Nucleus accumbens (tissue), 56 donors: ENCODE measurements at places on chromosomes 4 and X.

GRCh38 chr4:7516096-7516772 is 81.5 kb upstream of the PSAPL1 start:
- DNase-seq: no peak

DNA sequence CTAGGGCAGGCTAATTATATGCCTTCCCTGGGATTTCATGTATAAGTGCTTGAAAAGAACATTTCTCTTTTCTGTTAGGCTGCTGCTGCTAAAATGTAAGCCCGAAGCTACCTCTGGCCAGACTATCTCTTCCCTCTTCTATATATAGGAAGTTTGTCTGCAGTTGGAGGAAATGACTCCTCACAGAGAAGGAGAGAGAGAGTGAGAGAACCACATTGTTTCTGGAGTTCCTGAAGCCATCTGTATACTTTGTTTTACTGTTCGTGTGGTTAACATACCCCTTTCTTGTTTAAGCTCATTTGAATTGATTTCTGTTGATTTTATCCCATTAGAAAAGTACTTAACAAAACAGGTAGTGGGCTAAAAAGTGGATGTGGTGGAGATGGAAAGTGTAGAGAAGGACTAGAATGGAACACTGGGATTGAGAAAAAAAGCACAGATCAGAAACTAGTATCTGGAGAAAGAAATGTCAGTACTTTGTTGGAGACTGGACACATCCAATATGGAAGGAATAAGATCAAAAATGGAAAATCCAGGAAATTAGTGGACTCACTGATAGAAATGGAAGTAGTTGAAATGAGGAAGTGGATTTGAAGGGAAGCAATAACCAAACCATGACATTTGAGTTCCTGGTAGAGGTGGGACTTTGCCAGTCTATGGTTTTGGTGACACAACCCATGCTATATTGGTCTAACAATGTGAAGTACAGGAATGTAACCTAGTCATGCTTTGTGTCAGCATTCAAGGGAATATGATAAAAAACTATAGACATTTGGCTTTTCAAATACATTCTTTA is 112.6 kb downstream of the TMA16 start:
- no peak for DNase-seq

DNA sequence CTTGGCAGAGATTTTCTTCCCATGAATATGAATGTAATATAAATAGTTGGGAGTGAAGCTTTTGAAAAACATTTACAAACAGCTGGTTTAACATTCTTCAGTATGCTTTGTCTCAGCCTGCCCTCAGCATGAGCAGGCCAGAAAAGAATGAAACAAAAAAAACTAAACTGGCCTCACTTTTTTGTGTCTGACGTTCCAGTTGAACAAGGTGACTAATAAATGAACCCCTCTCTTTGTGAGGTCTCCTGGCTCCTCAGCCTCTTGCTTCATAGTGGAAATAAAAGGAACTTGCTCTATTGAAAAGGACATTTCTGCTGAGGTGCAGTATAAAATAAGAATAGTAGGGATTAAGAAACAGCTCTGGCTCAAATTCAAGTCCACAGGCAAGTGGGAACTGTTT is 9.4 kb downstream of the CHST7 start:
- no peak for DNase-seq

GRCh38 chr4:102537269-102537668 is 36.1 kb downstream of the NFKB1 start:
- no peak for DNase-seq

GRCh38 chrX:14006540-14006939 is 23.2 kb downstream of the GEMIN8 start:
- no peak for DNase-seq

DNA sequence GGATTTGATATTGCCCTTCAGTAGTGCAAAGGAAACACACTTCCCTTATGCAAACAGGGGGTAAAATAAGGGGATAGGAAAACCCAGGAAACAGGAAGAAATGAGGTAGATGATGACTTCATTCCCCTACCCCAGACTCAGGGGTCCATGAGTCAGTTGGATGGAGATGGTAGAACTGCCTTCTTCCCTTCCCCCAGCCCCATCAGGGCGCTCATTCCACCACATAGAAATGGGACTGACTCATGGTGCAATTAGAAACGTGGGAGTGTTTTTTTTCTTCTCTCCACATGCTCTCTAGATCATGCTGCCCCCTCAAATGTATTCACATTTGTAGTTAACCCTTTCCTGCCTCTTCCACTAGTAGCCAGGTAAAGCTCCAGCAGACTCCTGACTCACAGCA is 23.1 kb upstream of the ARMCX2 start:
- no peak for DNase-seq

GRCh38 chr4:183254162-183254561 is 65.9 kb downstream of the CLDN22 start:
- no peak for DNase-seq
